ENCODE measurements at places on chromosomes 13 and 19.

GRCh38 chr19:3186160-3186688 is 494 bp downstream of the NCLN start:
- no peak for DNase-seq

DNA sequence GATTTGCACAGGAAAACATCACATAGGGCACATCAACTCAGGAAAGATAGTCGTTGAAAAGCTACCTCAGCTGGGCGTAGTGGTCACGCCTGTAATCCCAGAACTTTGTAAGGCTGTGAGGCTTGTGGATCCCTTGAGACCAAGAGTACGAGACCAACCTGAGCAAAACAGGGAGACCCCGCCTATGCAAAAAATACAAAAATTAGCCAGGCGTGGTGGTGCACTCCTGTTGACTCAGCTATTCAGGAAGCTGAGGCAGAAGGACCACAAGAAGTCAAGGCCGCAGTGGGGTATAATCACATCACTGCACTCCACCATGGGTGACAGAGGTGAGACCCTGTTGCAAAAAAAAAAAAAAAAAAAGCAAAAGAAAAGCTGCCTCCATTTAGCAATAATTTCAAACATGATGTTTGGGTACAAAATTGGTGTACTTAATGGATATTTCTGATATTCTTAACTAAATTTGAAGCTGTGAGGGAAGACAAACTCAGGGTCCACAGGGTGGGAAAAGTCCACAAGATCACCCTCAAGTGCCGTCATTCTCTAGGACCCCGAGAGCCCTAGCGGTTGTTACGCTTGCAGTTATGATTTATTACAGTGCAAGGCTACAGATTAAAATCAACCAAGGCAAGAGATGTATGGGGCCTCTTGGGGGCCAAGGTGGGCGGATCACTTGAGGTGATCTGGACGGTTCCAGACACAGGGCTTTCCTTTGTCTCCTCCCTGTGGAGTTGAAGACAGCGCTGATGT is 42.5 kb upstream of the LDLR start:
- no peak for DNase-seq

GRCh38 chr19:30116530-30116929 is 174.5 kb downstream of the URI1 start:
- no peak for DNase-seq

DNA sequence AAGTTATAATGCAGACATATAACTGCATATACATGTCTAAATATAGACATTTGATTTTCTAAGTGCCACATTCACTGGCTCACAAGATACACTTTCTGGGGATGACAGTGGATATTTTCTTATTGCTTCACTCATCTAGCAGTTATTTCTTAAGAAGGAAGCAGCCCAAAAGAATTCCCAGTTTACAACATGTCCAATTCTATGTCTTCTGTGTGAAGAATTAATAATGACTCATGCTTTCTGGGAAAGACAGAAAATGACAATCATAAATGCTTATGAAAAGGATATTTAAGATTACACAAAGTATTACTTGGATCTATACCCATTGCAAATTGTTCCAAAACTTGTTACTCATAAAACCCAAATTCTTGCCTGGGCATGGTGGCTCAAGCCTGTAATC is 543.4 kb downstream of the SUCLA2 start:
- no peak for DNase-seq

GRCh38 chr19:39265321-39265916 is 2.8 kb upstream of the IFNL2 start:
- DNase-seq: no peak

DNA sequence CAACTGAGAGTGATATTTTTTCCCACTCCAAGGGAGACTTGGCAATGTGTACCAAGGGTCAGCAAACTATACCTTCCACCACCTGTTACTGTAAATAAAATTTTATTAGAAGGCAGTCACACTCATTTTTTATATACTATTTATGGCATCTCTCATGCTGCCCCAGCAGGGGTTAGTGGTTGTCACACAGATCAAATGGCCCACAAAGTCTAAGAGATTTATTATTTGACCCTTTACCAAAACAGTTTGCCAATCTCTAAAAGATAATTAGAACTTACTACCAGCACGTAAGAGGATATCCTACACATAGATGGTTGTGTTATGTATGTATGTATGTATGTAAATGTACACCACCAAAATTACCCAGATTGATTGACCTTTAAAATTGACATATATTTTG is 185.1 kb downstream of the PRR20E start:
- no peak for DNase-seq

- DNase-seq: no peak
Observed at GRCh38 chr13:75587679-75588078, 38.1 kb downstream of the UCHL3 start.

- DNase-seq: no peak
Observed at GRCh38 chr13:77991003-77991402, 72.4 kb upstream of the EDNRB start.

DNA sequence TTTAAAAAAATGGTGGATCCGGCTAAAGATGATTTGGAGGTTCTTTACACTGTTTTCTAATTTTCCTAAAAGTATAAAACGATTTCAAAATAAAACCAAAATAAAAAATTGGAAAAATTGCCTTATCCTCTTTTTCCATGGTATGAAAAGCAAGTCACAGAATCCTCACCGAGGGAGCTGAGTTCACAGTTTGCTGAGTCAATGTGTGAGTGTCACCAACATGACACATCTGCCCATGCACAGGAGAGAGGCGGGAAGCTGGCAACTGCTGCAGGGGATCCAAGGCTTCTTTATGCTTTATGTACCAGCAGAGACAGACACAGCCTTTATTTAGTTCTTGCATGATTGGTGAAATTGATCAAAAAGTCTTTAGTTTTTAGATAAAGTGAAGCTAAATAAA is 157.8 kb downstream of the TNFSF13B start:
- DNase-seq: no peak

- DNase-seq: no peak
Observed at GRCh38 chr13:69776937-69777336, 330.7 kb upstream of the ATXN8OS start.

DNA sequence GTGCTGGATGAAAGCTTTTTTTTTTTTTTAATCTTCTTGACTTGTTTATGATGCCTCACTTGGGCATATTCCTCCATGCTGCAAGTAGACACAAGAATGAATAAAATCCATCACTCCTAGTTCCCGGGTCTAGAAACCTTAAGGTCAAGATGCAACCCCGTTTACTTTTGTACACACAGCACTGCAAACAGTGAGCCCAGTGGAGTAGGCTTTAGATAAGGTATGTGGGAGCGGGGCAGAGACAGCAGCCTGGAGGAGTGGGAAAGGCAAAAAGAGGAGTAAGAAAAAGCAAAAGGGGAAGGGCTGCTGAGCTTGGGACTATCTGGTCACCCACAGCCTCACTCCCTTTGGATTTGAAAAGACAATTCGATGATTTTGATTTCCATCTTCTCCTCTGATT is 429.8 kb upstream of the ARGLU1 start:
- no peak for DNase-seq

DNA sequence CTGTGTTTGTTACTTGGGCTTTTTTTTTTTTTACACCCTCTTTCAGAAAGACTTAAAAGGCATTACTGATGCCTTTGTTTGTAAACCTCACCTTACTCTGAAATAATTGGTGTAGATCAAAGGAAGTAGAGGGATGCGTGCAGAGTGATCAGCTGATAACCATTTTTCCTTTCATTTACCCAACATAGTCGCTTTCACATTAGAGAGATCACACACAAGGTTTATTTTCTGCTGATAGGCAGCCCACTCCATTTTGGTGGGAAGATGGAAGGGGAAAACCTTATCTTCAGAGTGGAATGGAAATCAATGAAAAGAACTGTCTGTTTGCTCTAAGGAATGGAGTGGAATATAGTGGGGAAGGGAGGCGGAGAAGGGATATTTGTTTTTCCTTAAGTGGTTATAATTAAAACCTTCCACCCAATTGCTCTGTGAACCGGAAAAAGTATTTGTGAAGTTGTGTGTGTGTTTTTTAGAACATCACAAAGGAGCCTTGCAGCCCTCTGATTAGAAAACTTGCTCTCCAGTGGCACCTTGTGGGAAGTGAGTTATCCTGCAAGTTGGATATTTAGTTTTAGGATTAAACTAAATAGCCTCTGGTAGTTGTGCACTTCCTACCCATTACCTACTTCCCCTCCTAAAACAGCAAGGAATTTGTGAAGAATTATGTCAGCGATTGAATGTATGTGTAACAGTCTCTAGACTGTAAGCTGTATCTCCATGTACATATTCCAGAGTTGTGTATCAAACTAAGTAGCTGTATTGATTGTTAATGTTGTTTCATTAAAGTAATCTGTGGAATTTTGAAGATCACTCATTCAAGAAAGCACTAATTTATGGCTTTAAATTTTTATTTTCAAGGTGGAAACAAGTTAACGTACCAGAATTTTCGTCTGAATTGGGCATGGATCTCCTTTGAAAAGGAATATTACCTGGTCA is 76.8 kb downstream of the FREM2 start:
- no peak for DNase-seq

DNA sequence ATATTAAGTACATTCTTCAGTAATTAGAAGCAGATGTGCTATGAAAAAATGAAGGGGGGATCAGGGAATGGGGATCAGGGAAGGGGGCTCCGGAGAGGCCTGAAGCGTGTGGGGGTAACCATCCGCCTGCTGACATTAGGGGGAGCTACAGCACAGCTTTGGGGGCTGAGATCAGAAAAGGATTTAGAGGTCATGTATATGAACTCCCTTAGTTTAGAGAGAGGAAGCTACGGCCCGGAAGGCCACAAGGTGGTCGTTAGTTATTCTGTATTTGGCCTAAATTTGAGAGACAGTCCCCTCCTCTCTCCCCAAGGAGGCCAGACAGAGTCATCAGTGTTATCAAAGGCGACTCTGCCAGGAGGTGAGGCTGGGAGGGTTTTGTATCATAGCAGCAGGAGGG is 99.0 kb downstream of the TM9SF2 start:
- no peak for DNase-seq

DNA sequence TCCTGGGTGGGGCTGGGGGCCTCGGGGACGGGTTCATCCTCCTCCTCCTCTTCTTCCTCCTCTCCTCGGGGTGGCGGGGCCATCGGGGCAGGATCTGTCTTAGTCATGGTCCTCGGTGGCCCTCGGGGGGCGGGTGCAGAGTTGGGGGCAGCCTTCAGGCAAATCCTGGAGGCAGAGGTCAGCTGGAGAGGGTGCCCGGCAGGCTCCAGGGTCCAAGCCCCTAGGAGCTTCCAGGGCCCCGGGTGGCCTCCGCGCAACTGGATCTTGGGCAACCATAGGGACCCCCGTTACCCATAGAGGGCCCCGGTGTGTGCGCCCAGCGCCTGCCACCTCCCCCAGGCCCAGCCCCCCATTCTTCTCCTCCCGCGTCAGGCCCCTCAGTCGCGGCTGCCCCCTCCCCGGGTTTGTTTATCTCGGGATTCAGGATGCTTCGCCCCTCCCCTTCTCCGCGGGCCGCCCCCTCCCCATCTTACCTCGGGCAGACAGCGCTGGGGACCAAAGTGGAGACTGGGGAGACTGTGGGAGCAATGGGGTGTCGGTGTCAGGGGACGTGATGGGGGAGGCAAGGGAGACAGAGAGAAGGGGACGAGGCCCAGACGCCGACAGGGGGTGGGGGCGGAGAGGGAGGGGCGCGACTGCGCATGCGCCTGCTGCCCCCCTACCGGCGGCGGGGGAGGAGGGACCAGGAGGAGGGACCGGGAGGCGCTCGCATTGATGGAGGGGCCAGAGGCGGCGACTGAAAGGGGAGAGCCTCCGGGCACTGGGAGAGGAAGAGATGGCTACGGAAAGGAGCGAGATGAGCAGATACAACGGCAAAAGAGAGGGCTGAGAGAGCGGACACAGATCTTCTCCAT is at the start of gene CLIP3:
Gene CLIP3, minus strand, starts transcription at position 623 of the 854 bp plus-strand sequence. Its CDS starts 516 bp downstream, at position 107.
- no peak for DNase-seq

- no peak for DNase-seq
Observed at GRCh38 chr13:114035583-114036531, 62.0 kb upstream of the C13orf46 start.

- no peak for DNase-seq
Observed at GRCh38 chr19:47158879-47159503, 28.4 kb downstream of the SAE1 start.

- DNase-seq: no peak
Observed at GRCh38 chr13:24505256-24505655, 7.3 kb downstream of the PARP4 start.

GRCh38 chr13:108961542-108962125 is 332.2 kb downstream of the MYO16 start:
- no peak for DNase-seq

DNA sequence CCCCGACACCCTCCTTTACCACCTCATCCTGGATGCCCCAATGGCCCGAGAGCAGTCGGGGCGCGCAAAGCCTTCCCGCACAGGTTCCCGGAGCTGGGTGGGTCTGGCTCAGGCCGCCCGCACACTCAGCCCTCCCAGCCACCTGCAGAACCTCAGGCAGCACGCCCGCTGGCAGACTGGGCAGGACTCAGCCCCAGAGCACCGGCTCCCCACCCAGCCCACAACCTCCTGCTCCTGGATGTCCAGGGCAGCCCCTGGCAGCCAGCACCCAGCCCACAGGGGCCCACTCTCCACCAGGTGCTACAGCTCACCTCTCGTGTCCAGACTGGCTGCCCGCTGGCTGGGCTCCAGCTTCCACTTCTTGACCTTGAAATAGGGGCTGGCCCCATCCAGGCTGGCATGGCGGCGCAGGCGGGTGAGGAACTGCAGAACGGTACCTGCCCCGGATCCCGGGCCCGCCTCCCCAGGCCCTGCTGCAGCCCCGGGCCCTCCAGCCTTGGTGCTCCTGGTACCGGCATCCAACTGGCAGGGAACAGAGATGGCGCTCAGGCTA is 4.6 kb downstream of the CBARP start:
- DNase-seq: no peak

DNA sequence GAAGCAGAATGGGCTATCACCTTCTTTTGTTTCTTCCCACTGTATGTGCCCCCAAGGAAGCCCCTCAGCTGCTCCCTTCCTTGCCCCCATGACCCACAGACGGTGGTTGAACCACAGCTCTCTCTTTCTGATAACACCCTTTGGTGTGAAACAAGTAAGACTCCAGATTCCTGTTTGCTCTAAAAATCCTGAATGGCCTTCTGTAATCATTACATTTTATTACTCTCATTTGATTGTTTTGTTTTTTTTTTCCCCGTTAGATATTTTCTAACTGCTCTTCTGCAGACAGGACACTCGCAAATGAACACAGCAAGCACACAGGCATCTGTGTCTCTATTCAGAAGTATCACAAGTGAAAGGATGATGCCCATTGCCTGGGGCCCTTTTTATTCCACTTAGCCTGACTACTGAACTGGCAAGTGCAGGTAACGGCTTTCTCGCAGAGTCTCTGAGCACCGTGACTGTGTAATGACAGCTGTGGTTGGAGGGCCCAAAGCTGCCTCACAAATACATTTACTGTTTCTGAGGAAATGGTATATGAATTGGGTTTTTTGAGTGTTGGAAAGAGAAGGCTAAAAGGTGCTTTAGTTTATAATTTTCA is 59.3 kb downstream of the OXGR1 start:
- no peak for DNase-seq

- no peak for DNase-seq
Observed at GRCh38 chr19:49224879-49225278, 67.3 kb downstream of the TRPM4 start.

- no peak for DNase-seq
Observed at GRCh38 chr13:113531041-113531873, 40.7 kb upstream of the DCUN1D2 start.

GRCh38 chr13:37481011-37481884 is 117.3 kb downstream of the POSTN start:
- no peak for DNase-seq

Data from activated gamma-delta T cell (primary cell).